ENCODE measurements at places on chromosomes 16 and 17. TPM values are rescaled to one million over a fixed set of nuclear protein-coding genes. Genes with fewer than 3 reads are reported as not detected.

GRCh38 chr16:46658925-46659324, 30.1 kb downstream of the VPS35 start:
- DNase-seq, result no peak

SPATA32 gene
- not detected for polyA plus RNA-seq

DNA sequence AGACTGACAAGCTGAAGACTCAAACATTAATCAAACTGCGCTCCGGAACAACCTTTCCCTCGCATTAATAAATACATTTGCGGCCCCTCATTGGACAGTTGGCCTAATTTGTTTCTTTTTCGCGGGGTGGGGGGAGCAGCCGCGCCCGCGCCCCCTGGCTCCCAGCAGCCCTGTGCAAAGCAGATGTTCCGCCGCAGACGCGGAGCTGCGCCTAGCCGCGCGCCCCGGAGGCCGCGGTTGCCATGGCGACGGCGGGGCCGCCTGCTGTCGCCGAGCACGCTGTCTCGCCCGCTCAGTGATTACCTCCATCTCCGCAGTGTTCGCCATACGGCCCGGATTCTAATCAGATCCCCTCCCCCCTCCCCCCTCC, 25.5 kb downstream of the COPZ2 start:
- DNase-seq, result no peak

DNA sequence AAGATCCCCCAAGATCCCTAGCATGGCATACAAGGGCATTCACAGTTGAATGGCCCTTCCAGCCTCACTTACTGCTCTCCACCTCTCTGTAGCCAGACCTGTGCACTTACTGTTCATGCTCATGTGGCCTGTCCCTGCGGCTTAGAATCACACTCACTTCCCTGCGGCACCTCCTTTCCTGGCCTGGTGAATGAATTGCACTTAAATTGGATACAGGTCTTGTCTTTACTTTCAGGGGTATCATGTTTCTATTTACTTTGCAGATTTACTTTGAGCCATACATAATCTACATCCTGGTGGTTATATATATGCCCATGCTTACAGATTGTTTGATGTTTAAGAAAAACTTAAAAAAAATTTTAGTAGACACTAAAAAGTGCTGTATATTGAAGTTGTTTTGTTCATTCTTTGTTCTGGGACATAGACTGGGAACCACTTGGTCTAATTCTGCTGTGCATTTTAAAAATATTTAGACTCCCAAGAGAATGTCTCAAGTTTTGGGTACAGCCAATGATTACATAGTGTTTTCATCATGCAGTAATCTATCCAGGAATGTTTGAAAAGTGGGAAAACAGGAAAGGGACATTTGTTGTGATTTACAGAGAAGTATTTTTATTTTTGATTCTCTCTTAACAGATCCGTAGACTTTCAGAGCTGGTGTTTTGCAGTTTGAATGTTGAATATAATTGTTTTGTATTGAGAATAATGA, 63.9 kb downstream of the NUP88 start:
- DNase-seq, result no peak

WNT9B gene
- polyA plus RNA-seq, result 13.8 TPM

DNA sequence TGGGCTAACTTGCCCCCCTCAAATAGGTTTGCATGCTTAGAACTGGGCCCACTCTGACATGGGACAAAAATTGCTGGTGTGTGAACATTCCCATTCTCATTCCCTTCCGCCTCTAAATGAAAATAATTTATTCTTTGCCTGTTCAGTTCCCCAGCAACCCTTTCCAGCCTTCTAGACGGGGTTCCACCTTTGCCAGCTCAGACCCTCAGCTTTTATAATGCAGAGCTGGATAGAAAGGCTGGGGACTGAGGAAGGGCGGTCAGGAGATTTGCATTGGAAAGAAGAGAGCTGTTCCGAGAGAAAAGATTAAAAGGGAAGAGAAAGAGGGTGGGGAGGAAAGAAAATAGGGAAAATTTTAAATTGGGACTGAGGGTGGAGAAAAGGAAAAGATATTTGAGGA, 151.1 kb upstream of the WSCD1 start:
- no peak for DNase-seq

SNN gene
- polyA plus RNA-seq, result 41.0 TPM

DNA sequence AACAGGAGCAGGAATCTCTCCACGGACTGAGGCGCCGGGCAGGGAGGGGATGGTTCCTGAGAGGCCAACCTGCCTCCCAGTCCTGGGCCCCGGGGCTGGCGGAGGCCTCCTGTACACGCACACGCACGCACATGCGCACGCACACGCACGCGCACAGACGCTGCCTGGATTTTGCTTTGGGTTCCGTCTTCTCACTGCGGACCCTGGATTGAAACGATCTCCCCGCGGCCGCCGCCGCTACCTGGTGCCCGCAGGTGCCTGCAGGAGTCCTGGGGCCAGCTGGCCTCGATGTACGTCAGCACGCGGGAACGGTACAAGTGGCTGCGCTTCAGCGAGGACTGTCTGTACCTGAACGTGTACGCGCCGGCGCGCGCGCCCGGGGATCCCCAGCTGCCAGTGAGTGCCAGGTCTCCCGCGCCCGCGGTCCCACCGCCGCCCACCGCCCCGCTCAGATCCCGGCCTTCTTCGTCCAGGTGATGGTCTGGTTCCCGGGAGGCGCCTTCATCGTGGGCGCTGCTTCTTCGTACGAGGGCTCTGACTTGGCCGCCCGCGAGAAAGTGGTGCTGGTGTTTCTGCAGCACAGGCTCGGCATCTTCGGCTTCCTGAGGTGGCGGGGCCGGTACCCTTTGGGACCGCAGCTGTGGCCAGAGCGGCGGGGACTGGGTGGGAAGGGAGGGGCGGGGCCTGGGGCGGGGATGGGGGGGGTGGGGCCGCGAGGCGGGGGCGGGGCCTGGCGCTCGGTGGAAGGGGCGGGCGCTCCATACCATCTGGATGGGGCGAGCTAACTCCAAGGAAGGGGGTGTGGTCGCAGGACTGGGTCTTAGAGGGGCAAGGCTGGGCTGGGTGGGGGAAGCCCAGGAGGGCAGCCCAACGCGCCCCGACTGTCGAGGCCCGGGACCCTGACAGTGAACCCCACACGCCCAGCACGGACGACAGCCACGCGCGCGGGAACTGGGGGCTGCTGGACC, 12.3 kb downstream of the CES4A start:
- no peak for DNase-seq

DNA sequence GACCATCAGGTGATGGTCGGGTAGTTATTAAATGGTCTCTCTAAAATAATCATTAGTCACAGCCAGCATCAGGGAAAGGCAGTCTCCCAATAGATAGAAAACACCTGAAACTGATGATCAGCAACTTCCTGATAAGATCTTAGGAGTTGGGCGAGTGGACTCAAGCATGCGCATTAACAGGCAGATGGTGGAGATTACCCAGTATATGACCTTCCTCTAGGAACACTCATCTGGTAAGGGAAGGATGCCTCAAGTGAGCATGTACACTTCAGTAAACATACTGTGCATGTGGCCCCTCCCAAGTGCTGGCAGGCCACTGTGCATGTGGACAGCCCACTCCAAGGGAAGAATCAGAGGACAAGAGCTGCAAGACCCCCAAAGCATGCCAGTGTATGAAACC, 105.9 kb downstream of the ABCC12 start:
- no peak for DNase-seq

- DNase-seq, result no peak
These were observed 76.3 kb downstream of the TANC2 start for GRCh38 chr17:63042256-63042812.

DNA sequence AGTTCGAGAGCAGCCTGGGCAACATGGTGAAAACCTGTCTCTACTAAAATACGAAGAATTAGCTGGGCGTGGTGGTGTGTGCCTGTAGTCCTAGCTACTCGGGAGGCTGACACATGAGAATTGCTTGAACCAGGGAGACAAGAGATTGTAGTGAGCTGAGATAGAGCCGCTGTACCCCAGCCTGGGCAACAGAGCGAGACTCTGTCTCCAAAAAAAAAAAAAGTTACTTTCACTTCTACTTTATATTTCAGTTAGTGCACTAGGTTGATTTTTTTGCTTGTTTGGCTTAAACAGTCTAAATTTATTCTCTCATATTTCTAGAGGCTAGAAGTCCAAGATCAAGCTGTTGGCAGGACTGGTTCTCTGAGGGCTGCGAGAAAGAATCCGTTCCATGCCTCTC, 13.4 kb downstream of the CCDC102A start:
- DNase-seq, result no peak

KRT13 gene
- 6.2 TPM for polyA plus RNA-seq

GRCh38 chr17:72204742-72205141, 83.9 kb downstream of the SOX9 start:
- DNase-seq, result no peak

GRCh38 chr17:28897769-28898526, 415 bp upstream of the FLOT2 start:
- DNase-seq, result no peak

DNA sequence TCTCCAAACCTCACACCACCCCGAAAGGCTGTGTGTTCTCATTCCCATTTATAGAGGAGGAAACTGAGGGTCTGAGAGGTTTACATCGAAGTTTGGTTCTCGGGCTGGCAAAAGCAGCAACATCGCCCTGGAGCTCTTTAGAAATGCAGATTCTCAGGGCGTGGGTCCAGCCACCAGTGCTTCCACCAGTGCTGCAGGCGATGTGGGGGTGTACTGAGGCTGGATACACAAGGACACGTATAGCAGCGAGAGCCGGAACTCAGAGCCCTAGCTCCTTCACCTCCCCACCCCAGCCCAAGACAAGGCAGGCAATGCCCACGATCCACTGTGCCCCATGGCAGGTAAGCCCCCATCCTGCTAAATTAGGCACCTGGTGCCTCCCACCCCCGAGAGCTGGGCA, 5.9 kb downstream of the GPRC5B start:
- DNase-seq, result no peak

DNA sequence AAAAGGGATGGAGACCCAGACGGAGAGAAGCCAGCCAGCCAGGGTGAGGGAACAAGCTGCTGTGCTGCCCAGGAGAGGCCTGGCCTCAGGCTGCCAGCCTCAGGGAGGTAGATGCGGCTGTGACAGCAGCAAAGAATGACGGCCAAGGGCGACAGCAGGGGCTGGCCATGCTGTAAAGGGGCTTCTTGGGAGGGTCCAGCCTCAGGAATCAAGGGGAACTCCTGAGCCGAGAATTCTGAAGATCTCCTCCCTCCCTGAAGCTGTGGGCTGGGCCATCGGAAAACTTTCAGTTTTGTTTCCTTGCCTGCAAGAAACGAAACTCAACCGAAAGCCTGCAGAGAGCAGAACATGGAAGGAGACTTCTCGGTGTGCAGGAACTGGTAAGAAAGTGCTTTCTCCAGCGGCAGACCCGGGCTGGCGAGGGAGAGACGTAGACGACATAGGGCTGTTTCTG, at the start of gene XAF1:
TSS of gene XAF1 (plus strand) at position 316 of the 454 bp plus-strand sequence. CDS start at position 349, 33 bp downstream.
- DNase-seq, result no peak

DNA sequence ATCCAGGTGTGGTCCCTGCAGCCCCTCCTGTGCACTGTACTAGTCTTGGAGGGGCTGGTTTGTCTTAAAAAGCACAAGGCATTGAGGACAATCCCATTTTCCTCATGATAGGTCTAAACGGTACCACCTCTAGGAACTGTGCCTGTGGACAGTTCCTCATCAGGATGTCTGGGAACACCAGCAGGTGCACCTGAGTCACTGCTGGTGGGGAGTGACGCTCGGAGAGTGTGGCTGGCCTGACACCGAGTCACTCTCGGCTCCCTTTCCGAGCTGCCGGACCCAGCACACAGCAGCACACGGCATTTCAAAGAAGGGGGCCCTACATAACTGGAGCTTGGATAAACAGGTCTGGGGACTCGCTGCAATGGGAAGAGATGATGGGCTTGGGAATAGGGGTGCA, 25.6 kb downstream of the LRRC75A start:
- DNase-seq, result no peak

GRCh38 chr17:42193216-42193968, 902 bp downstream of the GHDC start:
- no peak for DNase-seq

DNA sequence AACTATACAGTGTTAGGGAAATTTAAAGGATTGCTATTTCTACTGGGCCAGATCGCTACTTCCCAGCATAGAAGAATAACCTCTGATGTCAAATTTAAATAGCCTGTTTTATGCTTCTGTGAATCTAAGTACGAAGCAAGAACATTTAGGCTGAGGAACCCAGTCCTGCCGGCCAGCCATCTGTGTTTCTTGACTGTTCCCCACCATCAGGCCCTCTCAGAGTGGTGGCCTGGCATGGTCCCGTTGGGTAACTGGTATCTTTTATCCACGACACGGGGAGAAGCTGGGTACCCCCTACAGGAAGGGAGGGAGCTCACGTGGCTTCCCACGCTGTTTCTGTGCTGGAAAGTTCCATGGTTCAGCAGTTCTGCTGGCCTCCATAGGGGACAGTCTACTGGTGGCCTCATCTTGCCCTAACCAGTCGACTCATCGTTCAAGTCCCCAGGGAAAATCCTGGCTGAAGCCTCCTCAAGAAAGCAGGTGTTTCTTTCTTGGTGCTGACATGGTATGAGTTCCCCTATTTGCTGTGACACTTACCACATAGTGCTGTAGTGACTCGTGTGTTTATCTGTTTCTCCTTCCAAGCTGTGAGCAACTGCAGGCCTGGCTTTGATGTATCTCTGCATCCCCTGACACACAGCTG, 201.7 kb upstream of the NLRP1 start:
- DNase-seq, result no peak

TPSD1 gene
- 0.55 TPM for polyA plus RNA-seq

- no peak for DNase-seq
These were observed 318.7 kb downstream of the CPPED1 start for GRCh38 chr16:12484972-12485371.

DNA sequence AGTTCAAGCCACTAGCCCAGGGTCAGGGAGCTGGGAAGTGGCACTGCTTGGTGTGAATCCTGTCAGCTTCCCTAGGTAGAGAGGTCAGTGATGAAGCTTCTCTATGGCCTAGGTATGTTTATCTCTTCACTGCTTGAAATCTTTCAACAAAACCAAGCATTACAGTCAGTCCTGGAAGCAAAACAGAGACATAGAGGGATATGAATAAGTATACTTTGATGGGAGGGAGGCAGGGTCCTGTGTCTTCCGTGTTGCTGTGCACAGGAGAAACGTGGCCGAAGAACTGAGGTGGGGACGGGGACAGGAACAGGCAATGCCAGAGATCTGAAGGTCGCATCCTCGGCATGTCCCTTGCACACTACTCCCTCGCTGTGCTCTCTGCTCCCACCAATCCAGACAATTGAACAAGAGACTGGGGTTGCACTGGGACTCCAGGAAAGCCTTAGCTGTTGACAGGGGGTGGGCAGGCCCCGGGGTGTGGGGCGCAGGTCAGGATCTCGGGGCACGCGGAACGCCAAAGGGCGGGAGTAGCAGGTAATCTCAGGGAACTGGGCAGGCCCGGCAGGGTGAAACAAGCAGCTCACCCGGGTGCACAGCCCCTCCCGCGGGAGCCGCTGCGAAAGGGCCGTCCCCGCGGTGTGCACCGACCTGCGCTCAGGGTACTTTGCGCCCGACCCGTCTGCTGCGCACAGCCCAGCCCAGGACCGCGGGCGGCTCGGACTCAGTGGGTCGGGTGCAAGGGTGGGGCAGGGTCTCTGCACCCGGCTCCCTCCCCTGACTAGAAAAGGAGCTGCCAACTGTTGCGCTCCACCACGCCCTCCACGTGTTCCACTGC, at the start of gene MT1H:
TSS of gene MT1H (plus strand) at position 810 of the 835 bp plus-strand sequence. CDS start 71 bp downstream, outside the sequence.
- no peak for DNase-seq

AARS1 gene
- polyA plus RNA-seq, result 81.8 TPM

- DNase-seq, result no peak
These were observed 2.1 kb downstream of the ACD start for GRCh38 chr16:67657751-67658518.
